NCI-H2227 treated with DMSO at 0.1 percent for 48 hours (cell line): ENCODE measurements at places on chromosomes 13 and 19.

GRCh38 chr13:42798118-42798517 lies 16.7 kb downstream of the FAM216B start:
- DNase-seq = no peak

GRCh38 chr13:110285991-110286832 lies 20.7 kb downstream of the COL4A1 start:
- no peak for DNase-seq

- no peak for DNase-seq
Measured at GRCh38 chr19:35379992-35380391, 9.1 kb downstream of the GPR42 start.

DNA sequence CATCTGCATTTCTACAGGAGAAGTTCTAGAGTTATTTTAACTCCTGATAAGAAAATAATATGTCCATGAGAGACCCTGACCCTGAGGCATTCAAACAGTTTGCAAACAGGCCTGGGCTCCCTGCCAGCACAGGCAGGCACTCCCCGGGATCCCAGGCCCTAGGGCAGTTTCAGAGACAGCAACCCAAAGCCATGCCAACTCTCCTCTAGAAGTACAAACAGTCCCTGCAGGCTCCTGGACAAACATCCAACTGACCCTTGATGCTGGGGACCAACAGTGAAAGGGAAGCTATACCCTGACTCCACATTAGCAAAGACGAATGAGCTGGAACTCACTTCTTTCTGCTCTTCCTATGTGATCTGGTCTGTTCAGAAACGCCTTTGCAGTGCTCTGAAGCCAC lies 44.8 kb downstream of the CCDC70 start:
- DNase-seq = peak; percentile 34

DNA sequence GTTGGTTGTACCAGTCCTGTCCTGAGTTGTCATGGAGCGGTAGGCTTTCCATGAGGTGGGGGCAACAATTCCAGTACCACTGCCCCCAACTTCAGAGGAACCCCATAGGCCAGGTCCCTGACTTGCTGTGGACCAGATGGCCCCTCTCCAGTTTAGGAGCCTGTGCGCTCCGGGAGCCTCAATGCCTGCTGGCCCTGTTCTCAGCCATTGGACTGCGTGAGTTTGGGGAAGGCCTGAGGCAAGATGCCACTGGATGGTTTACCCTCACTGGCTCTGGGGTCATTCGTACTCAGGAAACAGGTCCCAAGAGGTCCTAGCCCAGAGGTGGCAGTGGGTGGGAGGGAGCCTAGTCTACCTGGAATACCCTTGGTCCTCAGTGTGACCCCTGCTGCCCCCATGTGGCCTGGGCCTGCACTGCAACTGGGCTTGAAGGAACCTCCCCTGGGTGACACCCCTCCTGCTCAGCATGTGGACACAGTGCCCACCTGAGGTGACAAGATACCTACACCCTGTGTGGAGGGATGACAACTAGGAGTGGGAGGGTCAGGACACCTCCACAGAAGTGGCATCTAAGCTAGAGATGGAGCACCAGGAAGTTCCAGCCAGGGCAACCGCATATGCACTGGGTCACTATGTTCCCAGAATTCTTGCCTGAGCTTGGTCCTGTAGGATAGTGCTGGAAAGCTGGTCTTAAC lies 6.0 kb upstream of the PRR19 start:
- peak; percentile 90 for DNase-seq

- no peak for DNase-seq
Measured at GRCh38 chr19:23403581-23404324, 8.5 kb upstream of the ZNF91 start.

DNA sequence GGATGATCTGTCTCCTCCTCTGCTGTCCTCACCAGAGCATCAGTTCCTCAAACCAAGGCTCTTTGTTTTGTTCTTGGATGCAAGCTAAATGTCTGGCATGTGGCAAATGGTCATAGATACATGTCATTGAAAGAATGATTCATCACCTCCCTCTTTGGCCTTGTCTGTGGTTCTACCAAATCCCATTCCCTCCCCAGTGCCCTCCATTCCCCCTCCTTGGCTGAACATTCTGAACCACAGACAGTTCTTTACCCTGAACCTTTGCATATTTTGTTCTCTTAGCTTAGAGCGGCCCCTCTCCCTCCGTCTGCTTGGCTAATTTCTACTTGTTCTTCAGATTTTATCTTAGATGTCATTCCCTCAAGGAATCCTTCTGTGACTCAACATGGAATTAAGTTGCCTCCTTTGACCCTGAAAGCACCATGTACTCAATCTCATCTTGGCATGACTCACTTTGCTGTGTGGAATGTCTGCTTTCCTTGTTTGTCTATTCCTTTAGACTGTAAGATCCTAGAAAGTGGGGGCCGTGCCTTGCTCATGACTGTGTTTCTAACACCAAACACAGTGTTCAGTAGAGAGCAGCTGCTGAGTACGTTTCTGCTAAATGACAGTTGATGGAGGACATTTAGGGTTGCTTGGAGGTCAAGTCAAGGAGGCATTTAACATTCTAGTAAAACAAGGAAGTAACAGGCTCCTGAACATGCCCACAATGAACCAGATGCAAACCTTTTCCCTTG lies 8.1 kb downstream of the ALOX5AP start:
- DNase-seq = no peak

DNA sequence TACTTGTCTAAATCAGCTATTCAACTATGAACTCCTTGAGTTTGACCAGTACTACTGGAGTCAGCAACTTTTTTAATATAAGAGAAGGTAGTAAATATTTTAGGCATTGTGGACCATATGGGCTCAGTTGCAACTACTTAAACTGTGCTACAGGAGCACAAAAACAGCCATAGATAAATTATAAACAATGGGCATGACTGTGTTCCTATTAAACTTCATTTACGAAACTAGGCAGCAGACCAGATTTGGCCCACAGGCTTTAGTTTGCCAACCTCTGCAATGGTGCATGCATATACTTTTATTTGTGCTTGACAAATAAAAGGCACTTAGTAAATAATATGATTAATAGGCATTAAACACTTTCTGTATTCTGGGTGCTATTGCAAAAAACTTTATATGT lies 7.6 kb downstream of the FNDC3A start:
- DNase-seq = no peak

DNA sequence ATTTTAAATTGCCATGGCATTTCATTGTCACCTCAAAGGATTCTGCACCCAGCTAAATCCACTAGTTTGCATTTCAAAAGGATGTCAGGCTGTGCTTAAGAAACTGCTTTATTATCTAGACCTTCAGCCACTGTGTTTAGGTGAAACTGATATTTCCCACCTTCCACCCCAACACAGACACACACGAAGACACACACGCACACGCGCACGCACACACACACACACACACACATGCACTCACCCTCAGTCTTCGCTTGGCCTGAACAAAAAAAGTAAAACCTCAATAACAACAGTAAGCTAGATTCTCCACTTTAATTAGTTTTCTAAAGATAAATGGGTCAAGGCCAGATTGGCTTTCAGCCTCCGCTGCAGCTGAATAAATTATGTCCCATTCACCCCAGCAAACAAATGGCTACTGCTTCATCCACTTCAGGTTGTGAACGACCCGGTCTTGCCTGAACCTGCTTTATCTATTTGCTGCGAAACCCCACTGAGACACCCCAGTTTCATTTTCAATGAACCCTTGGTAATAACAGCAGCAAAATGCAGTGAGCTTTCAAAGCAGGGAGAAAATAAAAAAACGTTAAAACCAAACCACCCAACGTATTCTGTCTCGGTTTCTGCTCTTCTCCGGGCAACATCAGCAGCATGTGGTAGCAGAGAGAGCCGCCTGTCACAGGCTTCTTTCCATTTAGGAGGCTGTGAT lies 166.8 kb downstream of the DCT start:
- DNase-seq = peak; percentile 33

DNA sequence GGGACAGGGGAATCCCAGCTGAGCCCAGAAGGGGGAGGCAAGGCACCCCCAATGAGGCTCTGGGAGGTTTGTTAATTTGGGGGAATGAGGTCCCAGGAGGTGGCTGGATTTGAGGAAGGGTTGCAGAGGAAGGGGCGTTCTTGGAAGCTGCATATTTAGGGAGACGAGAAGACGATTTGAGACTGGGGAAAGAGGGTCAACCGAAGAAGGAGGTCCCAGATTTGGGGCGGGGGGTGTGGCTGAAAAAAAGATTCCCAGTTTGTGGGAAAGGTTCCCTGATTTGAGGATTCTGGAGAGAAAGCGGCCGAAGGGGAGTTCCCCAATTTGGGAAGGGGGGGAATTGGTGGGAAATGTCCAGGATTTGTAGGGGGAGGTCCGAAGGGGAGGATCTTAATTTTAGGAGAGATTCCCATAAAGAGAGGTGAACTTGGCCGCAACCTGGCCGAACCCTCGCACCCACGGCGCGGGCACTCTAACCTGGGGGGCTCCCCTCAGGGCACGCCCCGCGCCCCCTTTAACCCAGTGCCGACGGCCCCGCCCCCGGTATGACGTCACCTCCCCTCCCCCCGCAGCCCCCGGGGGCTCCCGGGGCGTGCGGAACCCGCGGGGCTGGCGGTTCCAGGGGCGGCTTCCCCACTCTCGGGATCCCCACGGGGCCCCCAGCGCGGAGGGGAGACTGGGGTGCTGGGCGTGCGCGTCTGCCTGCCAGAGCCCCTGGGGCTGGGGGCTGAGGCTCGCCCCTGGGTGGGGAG lies 1.2 kb downstream of the PTPRS start:
- no peak for DNase-seq

DNA sequence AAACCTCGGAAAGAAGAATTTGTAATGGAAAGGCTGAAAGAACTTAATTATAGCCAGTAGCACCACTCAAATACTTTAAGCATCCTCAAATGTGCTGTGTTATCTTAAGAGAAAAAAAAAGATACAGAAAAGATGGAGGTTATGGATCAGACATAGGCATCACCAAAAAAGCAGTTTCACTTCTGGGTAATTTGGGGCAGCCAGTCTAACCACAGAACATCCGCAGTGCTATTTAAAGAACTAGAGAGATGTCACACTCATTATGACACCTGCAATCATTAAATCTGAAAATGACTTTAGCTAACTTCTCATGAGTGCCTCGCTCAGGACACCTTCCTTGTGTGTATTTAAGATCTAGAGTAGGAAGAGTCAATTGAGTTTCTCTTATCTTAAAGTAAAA lies 211.8 kb downstream of the RBM26 start:
- no peak for DNase-seq

GRCh38 chr19:29268721-29269393 lies 55.9 kb upstream of the UQCRFS1 start:
- peak; percentile 40 for DNase-seq

- DNase-seq = no peak
Measured at GRCh38 chr13:99041788-99042187, 63.9 kb upstream of the DOCK9 start.

GRCh38 chr13:106588367-106588766 lies 20.4 kb upstream of the ARGLU1 start:
- no peak for DNase-seq

DNA sequence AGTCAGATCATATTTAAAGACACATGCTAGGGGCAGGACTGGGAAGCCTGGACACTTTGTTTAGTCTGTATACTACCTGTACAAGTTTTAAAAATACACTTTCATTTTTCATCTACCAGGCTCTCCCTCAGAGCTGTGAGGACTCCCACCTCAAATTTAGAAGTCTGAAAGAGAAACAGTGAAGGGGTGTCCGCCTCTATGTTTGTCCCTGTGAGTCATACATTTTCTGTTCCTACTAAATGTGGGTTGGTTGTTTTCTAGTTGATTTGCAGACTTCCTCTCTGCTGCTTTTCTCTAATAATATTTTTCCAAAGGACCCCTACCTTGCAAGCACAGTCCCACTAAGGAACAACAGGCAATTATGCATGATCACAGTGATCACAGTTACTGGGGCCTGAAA lies 110.5 kb downstream of the ENOX1 start:
- no peak for DNase-seq

DNA sequence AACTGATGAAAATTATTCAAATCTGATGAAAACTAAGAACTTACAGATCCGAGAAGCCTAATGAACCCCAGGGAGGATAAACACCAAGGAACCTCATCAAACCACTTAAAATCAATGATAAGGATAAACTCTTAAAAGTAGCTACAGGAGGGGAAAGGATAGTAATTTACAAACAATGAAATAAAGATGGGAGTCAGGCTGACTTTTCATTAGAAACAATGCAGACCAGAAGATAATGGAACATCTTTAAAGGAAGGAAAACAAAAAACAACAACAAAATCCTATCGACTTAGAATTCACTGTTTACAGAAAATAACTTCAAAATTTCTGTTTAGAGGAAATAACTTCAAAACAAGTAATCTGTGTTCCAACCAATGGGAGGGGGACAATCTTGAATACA lies 73.4 kb downstream of the ZDHHC20 start:
- no peak for DNase-seq

- DNase-seq = no peak
Measured at GRCh38 chr13:51723529-51723928, 80.4 kb downstream of the DHRS12 start.

DNA sequence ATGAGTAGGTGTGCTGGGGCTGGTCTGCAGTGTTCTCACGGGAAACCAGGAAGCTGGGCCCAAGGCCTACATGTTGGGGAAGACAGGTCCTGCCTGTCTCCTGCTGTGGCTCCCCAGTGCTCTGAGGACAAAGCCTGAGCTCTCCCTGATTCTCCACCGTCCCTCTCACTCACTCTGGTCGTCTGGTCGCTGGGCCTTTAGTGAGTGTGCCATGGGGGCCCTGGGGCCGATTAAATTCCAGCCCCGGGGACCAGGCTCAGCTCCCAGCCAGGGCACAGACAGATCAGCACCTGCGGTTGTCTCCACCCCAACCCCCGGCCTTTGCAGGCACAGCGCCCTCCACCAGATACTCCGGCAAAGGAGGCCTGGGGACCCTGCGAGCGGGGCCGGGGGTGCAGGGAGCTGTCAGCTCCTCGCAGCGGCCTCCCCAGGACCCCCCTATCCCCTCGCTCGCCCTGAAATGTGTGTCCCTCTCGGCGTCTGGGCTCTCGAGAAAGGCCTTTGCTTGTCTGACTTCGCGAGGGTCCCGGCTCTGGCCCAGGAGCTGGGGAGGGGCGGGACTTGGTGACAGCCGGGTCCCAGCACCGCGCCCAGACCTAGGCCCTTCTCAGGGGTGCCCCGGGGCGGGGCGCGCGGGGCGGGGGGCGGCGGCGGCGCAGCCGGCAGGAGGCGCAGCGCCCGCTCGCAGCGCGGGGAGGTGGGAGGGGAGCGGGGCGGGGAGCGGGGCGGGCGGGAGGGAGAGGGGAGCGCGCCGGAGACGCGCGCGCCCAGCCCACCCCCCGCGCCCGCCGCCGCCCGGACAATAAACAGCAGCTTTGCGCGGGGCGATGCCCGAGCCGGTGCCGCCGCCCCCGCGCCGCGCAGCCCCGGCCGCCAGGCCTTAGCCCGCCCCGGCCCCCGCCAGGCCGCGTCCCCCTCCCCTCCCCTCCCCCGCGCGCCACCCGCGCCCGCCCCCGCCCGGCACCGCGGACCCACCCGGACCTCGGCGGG lies at the start of gene PALM:
PALM (plus strand) TSS at position 782 of the 990 bp plus-strand sequence. CDS start 212 bp downstream, outside the sequence.
- DNase-seq = peak; percentile 9

- no peak for DNase-seq
Measured at GRCh38 chr13:108932196-108932595, 302.8 kb downstream of the MYO16 start.

GRCh38 chr13:71252184-71252704 lies 614.8 kb downstream of the DACH1 start:
- no peak for DNase-seq

- DNase-seq = no peak
Measured at GRCh38 chr13:98824376-98825160, 72.1 kb upstream of the SLC15A1 start.
